Stimulated activated CD8-positive, alpha-beta memory T cell treated with anti-CD3 and anti-CD28 coated beads, Interleukin-4, amount 100 ng/mL, for 24 hours (primary cell): ENCODE measurements at places on chromosomes 16 and 17.
A peak's percentile ranks its signal among the peaks of the same experiment; 100 is the strongest.

DNA sequence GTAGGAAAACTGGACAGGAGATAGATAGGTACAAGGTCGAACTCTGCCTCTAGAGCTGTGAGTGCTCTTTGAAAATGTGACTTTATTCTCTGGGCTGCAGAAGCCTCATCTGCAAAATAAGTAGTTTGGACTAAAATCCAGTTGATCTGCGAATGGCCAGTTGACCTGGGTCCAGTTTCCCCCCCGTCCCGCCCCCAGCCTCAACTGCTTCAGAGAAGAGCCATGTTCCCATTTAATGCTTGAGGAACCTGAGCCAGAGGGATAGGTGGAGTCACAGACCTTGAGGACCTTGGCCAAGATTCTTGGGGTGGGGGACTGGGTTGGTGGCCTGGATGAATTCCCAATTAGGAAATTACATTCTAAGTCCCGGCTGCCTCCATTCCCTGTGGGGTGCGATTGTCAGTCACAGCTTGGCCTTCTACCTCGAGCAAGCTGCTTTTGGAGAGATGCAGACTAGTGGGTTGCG is 14.1 kb downstream of the TBX2 start:
- no peak for DNase-seq

GRCh38 chr16:19718624-19718965 is 524 bp downstream of the IQCK start:
- DNase-seq, result no peak

DNA sequence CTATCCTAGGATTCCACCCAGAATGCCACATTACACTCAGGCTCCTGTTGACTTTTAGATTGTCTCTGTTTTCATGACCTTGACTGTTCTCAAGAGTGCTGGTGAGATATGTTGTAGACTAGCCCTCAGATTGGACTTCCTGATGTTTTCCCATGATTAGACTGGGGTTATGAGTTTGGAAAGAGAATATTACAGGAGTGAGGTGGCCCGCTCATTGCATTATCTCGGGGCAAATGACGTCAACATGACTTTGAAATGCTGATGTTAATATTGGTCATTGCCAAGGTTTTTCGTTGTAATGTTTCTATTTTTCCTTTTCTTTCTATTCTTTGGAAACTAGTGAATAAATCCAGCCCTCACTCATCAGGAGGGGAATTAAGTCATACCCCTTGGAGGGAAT is 355.7 kb upstream of the MON1B start:
- no peak for DNase-seq

GRCh38 chr16:78446486-78446885 is 347.0 kb downstream of the WWOX start:
- no peak for DNase-seq

DNA sequence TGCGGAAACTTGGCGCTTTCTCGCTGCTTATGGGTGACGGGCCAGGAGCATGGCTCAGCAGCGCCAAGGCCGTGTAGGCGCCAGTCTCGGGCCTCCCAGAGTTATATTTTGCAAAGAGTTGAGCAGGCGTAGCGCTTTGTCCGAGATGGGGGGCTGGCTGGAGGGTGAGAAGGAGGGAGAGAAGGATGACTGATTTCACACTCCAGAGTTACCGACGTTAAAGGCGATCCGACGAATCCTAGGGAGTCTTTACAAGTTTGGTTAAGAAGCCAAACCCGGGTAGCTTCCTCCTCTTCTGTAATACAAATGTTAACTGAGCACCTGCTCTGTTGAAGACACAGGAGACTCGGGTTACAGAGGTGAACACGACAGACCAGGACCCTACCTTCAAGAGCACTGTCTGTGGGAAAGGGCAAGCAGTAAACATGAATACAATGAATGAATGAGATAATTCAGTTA is 782 bp downstream of the POLR2A start:
- DNase-seq, result no peak

GRCh38 chr16:54939029-54939346 is 8.3 kb downstream of the IRX5 start:
- DNase-seq, result no peak

GRCh38 chr17:33460781-33461450 is 167.8 kb upstream of the ASIC2 start:
- no peak for DNase-seq

DNA sequence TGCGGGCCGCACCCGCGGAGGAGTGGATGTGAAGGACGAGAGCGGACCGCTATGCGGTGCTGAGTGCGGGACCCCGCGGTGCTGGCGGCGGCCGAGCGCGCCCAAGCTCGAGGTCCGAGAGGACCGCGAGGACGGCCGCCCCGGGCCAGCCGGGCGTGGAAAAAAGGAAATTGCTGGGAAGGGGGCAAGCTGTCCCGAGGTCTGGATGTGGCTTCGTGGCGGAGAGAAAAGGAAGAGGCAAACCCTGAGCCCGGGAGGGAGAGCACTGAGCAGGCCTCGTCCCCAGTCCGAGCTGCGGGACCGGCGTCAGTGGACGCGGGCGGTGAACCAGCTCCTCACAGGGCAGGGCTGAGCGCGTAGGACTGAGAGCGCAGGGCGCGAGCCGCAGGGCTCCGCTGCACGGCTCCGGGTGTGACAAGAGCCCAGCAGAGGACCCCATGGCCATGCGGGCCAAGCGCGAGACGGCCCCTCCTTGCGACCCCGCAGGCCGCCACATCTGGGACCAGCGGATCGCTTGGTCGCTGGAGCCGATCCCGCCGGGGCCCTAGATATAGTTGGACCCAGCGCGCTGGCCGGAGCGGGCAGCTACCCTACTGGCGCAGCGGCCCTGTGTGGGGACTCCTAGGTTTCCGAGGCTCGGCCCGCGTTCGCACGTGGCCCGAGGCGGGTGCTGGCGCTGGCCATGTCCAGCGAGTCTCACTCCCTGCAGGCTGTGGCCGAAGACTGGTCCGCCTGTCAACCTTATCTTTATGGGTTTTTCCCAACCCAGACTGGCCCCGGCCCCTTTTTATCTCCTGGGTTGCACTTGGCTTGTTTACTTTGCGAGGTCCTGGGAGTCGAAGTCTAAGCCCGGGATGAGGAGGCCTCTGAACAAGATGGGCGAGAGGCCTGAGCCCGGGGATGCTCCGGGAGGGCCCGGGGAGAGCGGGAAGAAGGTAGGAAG is 2.4 kb downstream of the TBX4 start:
- DNase-seq, result no peak

- DNase-seq, result no peak
Observed at GRCh38 chr16:72092832-72093447, 480 bp downstream of the TXNL4B start.

DNA sequence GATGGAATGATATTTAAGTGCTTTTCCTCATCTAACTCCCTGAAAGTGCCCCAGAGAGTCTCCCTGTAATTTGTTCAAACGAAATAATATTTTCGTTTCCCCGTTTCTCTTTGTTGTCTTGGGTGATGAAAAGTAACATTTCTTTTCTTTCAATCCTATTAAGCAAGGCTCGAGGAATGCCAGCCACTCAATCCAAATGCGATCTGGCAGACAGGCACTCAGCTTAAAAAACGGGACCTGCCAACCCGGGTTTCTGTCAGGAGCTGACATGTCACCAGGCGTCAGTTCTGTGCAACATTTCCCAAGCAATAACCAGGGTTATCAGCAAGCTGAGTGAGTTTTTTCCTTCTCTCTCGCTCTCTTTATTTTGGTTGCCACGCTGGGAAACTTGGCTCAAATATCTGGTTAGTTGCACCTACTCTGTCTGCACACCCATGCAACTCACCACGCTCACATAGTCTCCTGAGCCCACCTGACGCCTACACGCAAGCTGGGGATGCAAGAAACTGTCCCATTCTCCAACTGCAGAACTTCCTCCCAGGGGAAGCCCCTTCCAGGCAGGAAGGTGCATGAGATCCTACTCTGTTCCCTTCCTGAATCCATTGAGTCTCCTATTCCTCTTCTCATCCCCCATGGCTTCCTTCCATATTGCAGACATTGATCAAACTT is 208.2 kb downstream of the C16orf78 start:
- DNase-seq, result no peak

- no peak for DNase-seq
Observed at GRCh38 chr17:74408815-74409214, 23.1 kb upstream of the GPRC5C start.

- DNase-seq, result no peak
Observed at GRCh38 chr16:72012607-72013006, 4.1 kb downstream of the DHODH start.

DNA sequence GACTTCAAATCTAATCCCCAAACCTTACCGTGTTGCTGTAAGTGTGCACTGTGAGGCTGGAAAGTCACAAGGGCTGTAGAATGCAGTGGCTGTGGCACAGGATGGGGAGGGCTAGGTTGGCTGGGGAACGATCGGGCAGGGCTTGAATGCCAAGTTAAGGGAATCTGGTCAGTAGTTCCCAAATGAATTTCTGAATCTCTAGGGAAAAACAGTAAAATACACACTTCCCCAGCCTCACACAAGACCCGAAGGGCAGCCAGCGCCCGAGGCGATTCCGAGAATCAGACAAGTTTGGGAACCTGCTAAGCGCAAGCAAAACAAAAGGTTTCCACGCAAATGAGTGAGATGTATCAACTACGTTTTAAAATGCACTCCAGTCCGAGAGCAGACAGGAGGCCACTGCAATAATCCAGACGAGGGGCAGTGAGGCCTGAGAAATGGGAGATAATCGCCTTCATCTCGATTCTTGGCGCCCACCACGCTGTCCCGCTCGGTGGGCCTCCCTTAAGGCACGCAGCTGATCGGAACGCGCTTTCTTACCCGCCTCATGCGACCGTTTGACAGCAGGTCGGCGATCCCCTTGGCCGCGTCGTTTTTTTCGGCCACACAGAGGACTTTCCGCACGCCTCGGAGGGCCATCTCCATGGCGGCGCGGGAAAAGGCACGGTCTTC is 599 bp downstream of the TOP3A start:
- no peak for DNase-seq

DNA sequence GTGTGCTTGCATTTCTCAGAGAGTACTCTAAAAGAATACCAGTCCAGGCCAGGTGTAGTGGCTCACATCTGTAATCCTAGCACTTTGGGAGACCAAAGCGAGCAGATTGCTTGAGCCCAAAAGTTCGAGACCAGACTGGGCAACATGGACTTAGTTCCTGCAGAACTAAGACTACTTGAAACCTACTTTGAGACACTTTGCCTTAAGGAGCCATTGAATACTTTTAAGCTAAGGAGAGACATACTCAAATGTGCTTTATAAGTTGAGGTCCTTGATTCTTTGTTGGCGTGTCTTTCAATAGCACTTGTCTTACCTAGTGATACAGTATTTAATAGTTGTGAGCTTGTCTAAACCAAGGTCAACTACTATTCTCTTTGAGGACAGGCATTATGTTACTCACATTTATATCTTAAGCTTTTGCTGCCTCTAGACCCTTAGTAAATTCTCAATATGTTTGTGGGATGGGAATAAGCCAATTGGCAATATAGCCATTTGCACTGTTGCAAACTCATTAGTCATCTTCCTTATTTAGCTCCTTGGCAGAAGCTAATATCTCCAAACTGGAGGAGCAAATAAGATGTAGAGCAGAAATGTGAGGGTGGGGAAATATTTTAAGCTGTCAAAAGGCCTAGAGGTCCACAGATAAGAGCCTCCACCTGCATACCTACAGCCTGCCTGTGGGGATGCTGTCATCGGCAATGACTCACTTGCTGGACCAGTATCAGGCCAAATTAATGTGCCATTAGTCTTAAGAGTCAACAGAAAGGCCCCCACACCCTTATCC is 16.3 kb downstream of the SCPEP1 start:
- DNase-seq, result no peak

- DNase-seq, result no peak
Observed at GRCh38 chr16:64470916-64471315, 650.9 kb downstream of the CDH11 start.

GRCh38 chr16:87190288-87191230 is 126.6 kb downstream of the C16orf95 start:
- DNase-seq, result no peak

- DNase-seq, result peak; percentile 82
Observed at GRCh38 chr17:40121181-40122135, at the start of gene MSL1. Gene MSL1, plus strand, starts transcription at chr17:40121971. Its CDS starts 642 bp downstream, at chr17:40122613.

DNA sequence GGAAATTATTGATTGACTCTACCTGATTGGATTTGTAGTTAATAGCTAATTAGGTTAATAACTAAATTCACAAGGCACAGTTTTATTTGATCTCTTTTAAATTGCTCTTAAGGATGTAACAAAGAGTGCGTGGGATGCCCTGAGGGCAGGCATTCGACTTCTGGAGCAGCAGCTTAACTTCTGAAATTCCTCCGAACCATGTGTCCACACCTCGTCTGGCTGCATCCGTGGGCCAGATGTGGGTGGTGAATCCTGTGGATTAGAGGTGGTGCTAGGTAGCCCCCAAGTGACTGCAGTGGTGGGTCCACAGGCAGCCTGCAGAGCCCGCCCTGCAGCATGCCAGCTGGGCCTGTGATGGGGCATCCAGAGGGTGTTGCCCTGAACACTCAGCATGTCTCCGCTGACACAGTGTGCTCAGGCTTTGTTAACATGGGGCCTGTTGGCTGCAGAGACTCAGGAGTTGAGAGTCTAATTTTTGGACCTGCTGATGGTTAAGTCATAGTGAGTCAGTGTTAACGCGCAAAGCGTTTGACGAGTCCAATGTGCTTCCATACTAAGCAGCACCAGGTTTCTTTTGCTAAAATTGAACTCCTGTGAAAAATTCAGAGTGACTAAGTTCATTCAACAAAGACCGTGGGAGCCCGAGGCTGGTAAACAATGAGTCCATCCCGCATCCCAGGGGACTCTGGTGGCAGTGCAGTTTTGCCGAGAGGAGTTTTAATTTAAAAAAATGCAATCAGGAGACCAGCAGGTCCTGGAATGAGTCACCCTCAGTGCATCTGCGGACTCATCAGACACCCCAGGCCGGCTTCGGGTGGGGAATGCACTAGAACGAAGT is 3.8 kb upstream of the NPB start:
- no peak for DNase-seq

DNA sequence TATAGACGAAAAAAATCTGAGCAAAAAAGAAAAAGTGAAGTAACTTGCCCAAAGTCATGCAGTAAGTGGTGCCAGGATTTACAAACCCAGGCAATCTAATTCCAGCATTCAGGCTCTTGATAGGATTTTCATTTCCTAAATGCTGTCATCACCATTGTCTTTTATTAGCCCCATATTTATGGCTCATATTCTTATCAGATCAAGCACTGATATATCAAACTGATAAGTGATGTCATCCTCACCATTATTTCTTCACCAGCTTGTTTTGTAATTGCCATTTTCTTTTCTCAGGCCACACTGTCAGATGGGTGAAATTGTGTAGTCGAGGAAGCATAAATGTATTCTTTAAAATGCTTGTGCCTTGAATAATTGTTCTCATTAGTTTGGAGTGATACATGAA is 1.3 kb downstream of the RAD51C start:
- no peak for DNase-seq

DNA sequence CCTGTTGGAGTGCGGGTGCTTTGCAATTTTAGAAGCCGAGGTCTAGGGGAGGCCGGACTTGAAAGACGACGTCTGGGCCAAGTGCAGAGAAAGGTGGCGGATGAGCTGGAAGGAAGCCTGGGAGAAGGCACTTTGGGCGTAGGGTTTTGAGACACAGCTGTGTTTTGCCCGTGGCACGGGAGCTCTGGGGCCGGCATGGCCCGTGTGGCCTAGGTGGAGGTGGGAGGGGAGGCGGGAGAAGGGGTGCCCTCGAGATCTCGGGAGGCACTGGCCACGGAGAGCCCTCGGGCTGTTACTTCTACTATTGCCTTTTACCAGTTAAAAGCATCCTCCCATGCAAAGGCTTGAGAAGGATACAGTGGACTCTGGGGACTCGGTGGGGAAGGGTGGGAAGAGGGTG is 161.9 kb downstream of the FOXL1 start:
- no peak for DNase-seq
